ENCODE measurements at places on chromosomes 7 and 10. TPM values are rescaled to one million over a fixed set of nuclear protein-coding genes. Genes with fewer than 3 reads are reported as not detected.

Gene DPYSL4
- 55.4 TPM for total RNA-seq

DNA sequence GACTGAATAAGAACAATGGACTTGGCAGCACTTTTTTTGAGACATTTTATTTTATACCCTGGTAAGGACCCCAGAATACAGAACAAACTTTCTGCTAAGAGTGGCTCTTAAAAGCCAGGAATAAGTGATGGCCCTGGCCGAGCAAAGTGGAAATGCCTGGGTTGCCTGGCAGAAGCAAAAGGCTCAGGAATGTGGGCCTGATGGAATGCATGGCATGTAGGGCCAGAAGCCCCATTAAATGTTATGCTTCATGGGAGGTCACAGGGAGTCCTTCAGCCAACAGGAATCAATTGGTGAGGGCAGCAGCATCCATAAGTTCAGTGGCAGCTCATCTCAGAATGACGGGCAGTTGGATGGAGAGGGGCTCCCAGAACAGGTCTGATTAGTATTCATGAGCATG, 301.5 kb upstream of the CACNA2D1 start:
- no peak for DNase-seq

Gene GLI3
- 10.5 TPM for total RNA-seq

Gene OR2A1
- 0.19 TPM for total RNA-seq

- no peak for DNase-seq
These were observed 63.7 kb upstream of the WAPL start for GRCh38 chr10:86585037-86585929.

DNA sequence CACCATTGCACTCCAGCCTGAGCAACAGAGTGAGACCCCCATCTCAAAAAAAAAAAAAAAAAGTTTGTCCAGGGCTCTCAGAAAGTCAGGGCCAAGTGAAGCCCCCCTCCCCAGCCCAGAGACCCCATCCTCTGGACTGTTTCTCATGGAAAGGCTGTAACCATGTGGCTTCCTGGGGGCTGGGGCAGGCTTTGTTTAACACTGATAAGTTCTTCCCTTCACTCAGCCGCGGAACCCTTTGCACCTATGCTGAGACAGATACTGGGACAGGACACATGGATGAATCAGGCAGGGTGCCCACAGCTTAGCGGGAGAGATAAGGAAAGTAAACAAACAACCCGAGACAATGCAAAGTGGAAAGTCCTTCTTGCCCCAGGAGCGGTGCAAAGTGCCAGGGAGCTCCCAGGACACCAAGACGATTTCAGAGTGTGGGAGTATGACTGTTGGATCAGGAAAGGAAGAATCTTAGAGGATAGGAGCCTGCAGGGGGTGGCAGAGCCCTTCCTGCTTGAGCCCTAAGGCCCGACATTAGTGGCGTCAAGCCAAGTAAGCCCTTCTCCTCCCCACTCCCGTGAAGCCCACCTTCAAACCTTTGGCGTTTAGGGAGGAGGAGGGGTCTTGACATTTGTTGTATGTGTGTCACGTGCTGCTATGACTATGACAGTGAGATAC, 11.6 kb downstream of the MLXIPL start:
- no peak for DNase-seq

DNA sequence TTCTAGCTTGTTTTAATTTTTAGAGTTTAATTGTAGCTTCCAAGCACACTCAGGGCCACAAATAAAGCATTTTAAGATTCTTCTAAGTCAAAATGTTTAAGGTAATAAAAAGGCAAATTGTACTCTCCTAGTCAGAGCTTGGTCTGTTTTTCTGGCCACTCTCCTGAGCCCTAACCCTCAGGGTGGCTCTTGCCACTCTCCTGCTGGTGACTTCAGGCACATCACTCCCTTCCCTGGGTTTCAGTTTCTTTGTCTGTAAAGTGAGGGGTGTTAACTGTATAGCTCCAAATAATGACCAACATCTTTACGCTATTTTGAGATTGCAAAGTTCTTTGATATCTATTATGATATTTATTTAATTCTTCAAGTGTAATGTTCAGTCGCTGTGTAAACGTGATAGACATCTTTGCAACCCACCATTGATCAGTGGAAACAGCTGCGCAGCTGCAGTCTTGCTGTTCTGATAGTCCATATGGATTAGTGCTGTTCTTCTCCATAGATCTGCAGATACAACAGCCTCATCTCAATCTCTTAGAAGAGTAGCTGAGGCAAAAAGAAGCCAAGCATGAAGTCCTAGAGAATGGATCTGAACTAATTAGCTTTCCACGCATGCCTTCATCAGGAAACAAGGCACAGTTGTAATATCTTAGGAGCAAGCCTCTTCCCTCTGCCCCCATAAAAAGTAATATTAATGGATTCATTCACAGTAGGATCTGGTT, 189.9 kb downstream of the PLPP4 start:
- no peak for DNase-seq

DNA sequence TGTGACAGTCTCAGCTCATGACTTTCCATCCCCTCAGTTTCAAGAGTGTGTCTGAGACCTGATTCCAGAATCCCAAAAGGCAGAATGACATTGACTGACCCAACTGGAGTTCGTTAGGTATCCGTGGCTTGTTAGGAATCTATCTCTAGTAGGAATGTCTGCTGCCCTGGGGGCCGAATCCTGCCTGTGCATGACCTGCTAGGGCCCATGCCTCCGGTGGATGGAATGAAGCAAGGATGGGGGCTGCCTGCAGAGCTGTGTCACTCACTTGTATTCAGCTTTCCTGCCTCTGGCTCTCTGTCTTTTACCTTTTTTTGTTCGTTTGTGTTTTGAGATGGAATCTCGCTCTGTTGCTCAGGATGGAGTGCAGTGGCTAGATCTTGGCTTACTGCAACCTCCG, 129.5 kb downstream of the SDK1 start:
- no peak for DNase-seq

DNA sequence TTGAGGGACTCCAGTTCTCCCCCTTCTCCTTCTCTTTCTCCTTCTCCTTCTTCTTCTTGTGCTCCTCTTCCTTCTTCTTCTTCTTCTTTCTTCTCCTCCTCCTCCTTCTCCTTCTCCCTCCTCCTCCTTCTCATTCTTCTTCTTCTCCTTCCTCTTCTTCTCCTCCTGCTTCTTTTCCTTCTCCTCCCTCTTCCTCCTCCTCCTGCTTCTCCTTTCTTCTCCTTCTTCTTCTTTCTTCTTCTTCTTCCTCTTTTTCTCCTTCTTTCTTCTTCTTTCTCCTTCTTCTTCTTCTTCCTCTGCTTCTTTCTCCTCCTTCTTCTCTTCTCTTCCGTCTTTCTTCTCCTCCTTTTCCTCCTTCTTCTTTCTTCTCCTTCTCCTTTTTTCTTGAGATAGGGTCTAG, 25.6 kb upstream of the LIMK1 start:
- DNase-seq = no peak

DNA sequence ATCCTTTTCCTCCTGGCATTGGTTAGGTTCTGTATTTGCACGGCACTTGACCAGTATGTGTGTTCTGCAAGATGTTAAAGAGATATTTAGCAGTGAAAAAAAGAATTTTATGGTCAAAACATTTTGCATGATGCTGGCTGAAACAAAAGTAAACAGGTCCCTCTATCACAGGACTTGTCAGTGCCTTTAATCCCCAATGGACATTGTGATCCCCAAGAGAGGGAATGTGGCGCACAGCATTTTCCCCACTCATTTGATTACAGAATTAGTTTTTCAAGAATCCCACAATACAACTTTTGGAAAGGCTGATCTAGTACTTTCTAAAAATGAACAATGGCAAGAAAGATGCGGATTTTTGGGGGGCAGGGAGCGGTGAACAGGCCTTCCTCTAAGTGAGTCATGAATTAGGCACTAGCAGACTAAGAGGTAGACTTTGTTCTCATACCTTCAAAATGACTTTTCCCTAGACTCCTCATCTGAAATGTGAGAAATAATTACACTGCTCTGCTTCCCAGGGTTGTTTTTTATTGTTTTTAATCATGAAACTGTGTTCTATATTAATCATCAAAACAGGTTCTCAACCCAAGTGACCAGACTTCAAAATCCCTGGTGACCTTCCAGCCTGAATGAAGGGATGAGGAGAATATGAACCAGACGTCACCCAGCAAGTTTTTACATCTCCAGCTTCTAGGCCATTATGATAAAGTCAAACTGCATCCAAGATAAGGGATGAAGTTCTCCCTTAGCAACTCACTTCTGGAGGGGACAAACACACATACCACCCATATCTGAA, 8.6 kb downstream of the FBXW4 start:
- DNase-seq = no peak

DNA sequence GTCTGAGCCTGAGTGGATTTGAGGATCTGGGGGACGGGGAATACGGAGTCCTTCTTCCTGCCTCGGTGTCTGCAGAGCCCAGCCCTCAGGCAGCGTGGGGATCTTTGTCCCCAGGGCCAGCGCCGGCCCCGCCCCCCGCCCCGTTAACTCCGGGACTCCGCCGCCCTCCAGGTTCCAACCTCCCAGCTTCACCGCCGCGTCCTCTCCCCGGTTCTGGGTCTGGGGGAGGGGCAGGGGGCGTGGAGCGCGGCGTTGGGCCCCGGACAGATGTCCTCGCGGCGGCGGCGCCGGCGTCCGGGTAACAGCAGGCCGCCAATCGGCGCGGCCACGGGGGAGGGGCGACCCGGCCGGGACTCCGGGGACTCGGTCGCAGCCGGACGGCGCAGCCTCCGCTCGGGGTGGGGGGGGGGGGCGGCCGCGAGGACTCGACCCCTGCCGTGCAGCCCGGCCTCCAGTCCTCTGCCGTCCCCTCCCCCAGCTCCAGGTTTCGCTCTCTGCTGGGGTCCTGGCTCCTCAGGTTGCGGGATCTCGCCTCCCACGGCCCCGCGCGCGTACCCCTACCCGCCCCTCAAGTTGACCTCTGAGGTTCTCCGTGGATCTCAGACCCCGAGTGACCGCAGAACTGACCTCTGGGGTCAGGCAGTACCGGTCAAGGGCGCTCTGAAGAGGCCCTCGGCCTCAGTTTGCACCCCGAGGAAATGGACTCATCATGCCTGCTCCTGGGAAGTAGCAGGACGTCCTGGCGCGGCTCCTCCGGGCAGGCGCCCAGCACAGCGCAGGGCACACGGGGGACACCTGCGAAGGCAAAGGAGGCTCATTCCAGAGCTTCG, 2.3 kb upstream of the ELFN1 start:
- peak; percentile 61 for DNase-seq

- no peak for DNase-seq
These were observed 3.4 kb upstream of the ITGB1 start for GRCh38 chr10:32961343-32961894.
